ENCODE measurements at places on chromosomes 1 and 21.
A peak's percentile ranks its signal among the peaks of the same experiment; 100 is the strongest.

DNA sequence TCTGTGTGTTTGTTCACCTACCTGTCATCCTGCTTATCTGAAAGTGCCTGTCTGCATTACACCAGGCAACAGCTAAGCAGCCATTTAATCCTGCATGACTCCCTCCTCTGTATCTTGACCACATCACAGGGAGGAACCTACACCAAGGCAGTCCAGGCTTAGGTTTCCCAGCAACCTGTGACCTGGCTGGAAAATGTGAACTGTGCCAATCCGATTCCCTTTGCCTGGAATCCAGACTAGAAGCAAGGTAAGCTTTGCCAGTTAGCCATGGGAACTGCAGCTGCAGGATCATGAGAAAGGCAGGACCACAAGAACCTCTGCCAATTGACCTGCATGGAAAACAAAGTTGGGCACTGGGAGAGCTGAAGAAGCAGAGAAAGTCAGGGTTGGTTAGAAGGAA, 6.3 kb upstream of the ATP1B1 start:
- no peak for DNase-seq

GRCh38 chr1:6389971-6390370, 3.6 kb downstream of the ACOT7 start:
- DNase-seq: no peak

DNA sequence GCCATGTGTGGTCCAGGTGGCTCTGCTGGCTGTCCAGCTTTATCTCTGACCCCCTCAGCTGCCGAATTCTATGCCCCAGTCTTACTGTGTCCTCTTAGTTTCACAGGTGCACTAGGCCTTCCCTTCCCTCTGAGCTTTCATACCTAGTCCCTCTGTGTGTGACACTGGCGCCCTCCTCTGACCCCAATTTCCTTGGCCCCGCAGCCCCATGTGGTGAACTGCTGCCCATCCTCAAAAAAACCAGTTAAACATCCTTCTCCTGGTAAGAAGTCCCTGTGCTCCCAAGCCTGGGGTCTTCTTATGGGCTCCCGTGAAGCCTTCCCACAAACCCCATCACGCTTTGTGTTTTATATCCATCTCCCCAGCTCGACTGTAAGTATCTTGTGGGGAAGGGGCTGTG, 93.9 kb upstream of the TSPAN2 start:
- DNase-seq: no peak

DNA sequence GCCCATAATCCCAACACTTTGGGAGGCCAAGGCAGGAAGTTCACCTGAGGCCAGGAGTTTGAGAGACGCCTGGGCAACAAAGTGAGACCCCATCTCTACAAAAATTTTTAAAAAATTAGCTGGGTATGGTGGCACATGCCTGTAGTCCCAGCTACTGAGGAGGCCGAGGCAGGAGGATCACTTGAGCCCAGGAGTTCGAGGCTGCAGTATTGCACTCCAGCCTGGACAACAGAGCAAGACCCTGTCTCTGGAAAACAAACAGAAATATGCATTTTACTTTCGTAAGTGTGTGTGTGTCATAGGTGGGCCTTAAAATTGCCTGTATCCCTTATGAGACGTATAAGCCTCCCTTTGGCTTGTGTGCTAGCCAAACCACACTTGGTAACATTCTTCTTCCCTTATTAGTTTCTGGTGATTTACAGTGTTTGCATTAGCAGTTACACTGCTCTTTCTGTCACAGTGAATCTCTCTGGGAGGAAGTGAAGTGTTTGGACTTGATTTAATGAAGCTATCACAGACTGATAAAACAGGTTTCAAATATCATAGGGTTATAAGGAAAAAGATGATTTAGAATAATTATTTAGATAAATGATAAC, 48.9 kb upstream of the KIF26B start:
- DNase-seq: no peak

DNA sequence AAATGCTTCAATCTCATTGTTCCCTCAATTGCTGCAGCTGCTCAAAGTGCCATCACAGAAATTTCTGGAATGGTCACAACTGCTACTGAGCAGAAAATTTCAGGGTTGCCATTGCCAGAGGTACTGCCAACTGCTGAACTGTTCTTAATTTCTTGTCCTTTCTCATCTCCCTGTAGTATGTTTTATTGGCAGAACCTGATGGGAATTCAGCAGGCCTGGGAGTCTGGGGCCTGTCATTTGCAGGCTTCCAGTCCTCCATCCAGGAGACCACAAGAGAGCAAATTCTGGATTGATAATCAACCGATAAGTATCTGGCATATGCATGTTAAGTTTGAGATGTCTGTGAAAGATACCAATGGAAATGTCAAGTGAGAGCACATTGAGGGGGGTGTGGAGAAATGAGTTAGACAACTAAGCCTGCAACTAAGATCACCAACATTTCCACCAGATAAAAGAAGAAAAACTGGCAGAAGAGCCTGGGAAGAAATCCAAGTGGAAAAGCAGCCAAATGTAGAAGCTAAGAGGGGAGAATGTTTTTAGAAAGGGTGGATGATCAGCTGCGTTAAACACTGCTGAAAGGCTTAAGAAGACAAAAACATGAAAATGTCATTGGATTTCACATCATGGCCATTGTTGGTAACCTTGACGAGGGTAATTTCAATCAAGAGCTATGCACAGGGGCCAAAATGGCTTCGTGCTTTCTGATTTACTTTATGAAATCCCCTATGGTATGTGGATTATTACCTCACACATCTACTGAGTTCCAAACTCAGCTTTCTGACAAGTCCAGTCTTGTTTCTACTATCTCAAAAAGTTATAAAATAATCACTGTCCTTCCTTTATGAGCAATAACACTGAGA, 648.1 kb downstream of the PLPP3 start:
- no peak for DNase-seq

- no peak for DNase-seq
Observed at GRCh38 chr1:170891872-170892271, 43.5 kb upstream of the MROH9 start.

- DNase-seq: no peak
Observed at GRCh38 chr1:244369256-244370057, 82.3 kb downstream of the ADSS2 start.

- no peak for DNase-seq
Observed at GRCh38 chr1:160651433-160652064, 4.7 kb upstream of the SLAMF1 start.

GRCh38 chr21:43328185-43328957, 98.6 kb downstream of the SIK1 start:
- DNase-seq: no peak

DNA sequence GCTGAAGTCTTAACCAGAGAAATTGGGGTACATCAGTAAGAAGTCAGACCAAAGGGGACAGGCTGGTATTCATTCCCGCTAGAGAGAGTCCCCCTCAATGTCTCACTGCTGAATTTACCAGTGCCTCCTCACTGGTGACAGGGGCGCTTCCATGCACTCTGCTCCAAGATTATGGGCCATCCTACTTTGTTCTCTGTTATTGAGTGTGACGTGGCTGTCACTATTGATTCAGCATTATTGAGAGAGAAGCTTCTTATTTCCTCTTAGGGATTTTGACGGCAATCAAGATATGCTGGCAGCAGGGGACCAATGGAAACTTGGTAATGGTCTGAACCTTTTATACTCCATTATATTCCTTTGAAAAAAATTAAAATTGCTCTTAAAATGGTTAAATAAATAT, 118.6 kb downstream of the SYF2 start:
- DNase-seq: no peak

GRCh38 chr1:168917796-168918195, 188.7 kb upstream of the ATP1B1 start:
- no peak for DNase-seq

GRCh38 chr1:80248886-80249285, 1242.4 kb upstream of the ADGRL4 start:
- no peak for DNase-seq

GRCh38 chr1:84619383-84620102, 45.3 kb upstream of the CTBS start:
- peak; percentile 53 for DNase-seq

DNA sequence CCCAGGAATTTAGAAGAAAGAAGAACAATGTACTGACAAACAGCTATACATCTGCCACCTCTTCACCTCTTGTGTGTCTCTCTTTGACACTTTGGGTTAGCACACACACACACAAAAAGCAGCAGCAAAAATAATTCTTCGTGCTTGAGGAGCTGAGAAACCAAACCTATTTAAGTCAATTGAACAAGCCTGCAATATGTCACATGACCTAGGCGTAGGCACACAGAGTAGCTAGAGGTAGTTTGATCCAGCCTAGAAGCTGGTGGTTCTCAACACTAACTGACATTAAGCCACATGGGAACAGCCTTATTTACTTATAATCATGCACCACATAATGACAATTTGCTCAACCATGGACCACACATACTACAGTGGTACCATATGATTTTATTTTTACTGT, 32.3 kb downstream of the RRAGC start:
- DNase-seq: no peak

GRCh38 chr21:38439957-38440356, 58.3 kb downstream of the ERG start:
- no peak for DNase-seq

GRCh38 chr1:1204425-1204920, 1.9 kb downstream of the TNFRSF18 start:
- DNase-seq: no peak

DNA sequence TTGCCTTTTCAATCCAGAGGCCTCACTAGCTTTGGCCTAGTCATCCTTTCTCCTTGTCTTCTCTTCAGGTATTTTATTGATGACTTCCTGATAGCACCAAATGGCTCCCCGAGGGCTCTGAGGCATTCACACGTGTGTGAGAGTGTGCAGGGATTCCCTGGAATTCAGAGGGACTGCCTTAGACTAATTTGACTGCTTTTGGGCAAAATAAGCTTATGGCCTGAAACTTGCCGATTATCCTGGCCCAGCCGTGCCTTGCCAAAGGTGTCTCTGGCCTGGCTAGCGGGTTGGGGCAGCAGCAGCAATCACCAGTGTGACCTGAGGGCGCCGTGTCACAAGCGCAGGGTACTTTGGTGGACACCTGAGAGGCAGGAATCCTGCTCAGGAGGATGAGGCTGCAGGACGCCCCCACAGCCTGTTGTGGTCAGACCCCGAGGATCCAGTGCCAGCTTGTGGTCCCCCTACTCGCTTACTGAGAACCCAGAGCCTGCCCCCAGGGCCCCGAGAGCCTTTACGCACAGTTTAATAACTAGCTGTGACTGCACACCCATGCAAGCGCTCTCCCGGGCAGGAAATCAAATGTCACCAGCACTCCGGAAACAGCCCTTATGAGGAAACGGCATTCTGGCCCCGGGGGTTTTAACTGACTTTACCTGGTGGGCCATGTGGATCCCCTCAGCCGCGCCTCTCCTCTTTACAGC, 62.8 kb upstream of the PDE9A start:
- no peak for DNase-seq

DNA sequence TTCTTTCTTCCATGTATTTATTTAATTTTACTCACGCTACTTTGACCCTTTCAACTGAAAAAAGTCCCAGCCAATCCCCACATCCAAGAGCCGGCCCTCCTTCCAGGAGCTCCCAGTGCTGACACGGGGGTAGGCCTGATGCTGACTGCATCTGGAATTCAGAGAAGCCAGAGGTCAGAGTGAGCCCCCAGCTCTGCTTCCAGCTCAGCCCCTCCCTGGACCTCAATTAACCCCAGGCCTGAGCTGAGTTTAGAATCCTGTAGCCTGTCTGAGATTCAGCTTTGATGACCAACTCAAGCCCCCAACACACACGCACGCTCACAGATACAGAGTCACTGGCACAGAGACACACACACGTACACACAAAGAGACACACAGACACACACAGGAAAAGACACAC, 247.9 kb downstream of the NPHP4 start:
- no peak for DNase-seq

GRCh38 chr1:244318512-244318911, 133.2 kb downstream of the ADSS2 start:
- DNase-seq: no peak

GRCh38 chr1:28973596-28974421, 59.4 kb downstream of the EPB41 start:
- DNase-seq: no peak

DNA sequence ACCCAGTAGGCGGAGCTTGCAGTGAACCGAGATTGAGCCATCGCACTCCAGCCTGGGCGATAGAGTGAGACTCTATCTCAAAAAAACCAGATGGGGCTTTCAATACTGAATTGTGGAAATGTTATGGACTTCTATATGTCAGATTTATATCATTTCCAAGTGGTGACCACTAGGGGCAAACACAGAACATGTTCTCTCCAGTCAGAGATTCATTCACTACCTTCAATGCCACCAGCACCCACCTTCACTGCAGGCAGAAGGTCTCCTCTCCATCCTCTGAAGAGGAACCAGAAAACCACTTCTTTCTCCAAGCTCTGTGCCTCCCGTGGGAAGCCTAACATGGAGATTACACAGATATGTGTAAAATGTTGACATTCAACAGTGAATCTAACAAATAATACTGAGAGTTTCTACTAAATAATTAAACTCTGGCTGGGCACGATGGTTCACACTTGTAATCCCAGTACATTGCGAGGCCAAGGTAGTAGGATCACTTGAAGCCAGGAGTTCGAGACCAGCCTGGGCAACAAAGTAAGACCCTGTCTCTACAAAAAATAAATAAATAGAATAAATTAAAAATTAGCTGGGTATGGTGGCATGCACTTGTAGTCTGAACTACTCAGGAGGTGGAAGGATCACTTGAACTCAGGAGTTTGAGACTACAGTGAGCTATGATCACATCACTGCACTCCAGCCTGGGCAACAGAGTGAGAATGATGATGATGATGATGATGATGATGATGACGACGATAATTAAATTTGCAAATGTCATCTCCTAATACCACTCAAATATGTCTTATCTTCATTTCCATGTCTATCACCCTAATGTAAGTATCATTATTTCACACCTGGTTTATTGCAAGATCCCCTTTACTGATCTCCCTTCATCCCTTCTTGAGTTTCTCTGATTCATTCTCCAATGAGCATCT, 151.1 kb downstream of the ZNF281 start:
- no peak for DNase-seq

- no peak for DNase-seq
Observed at GRCh38 chr1:168468042-168468809, 75.6 kb downstream of the XCL2 start.

DNA sequence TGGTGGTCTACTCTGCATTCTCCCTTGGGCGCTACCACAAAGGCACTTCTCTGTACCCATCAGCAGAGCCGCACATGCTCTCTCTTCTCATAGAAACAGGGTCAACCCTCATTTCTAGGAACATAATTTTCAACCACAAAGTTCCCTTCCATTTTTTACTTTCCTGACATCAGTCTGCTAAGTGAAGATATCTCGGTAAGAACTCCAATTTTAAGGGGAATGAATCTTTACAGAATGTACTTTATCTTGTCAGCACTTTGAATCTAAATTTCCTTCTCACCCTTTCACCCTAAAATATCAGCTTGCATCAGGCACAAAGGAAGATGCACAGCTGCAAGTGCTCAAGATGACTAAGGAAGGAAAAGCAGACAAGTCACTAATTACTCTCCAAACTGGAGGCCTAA, 545.9 kb downstream of the SMYD3 start:
- no peak for DNase-seq
